Fibroblast of lung (primary cell): ENCODE measurements at places on chromosomes 12 and 14. TPM values are rescaled to one million over a fixed set of nuclear protein-coding genes. Genes with fewer than 3 reads are reported as not detected.

- peak; percentile 46 for DNase-seq
These were observed 725 bp downstream of the CHPT1 start for GRCh38 chr12:101697930-101698799.

Gene NOVA1
- 3.6 and 5.1 TPM in 2 replicates for total RNA-seq

Gene HHIPL1
- 7.7 and 9.9 TPM in 2 replicates for total RNA-seq

Gene SLC5A8
- not detected in 2 replicates for total RNA-seq

GRCh38 chr14:72608391-72609204, 285.3 kb downstream of the DPF3 start:
- peak; percentile 97 for DNase-seq

DNA sequence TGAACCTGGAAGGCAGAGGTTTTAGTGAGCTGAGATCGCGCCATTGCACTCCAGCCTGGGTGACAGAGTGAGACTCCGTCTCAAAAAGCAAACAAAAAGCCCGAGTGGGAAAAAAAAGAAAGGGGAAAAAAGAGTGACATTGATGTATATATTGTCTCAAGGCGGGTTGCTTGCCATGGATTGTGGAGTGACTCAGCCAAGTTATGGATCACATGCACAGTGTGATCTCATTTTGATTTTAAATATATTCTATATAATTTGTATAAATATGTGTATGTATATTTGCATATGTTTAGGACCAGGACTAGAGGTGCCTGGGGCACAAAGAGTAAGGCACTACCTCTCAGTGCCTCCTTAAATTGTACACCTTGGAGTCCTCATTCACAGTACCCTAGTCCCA, 116.2 kb upstream of the RASSF8 start:
- no peak for DNase-seq

Gene SOAT2
- under 0.01 TPM in 1 of 2 replicates, not detected in the other for total RNA-seq

- no peak for DNase-seq
These were observed 85.9 kb downstream of the PAX9 start for GRCh38 chr14:36747411-36748184.

GRCh38 chr14:61132336-61132735, 148.8 kb downstream of the TMEM30B start:
- no peak for DNase-seq

GRCh38 chr14:104930526-104931303, 6.0 kb downstream of the PLD4 start:
- DNase-seq = no peak

DNA sequence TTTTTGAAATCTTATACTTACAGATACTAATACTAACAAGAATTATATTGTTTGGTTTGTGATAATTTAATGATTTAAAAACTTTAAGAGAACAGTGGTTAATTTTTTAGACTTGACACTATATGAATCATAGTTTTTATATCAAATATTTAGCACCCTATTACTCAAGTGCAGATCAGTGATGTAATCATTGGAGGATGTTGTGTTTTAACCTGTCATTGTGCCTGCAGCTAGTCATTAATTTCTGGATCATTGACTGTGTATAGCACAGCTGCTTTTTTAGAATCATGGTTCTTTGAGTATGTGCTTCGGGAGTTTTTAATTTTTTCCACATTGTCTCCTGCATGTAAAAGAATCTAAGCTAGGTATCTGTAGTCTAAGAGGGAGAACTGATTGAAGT, 17.3 kb downstream of the ARID4A start:
- DNase-seq = peak; percentile 13

Gene SLC48A1
- 12.8 and 18.7 TPM in 2 replicates for total RNA-seq

DNA sequence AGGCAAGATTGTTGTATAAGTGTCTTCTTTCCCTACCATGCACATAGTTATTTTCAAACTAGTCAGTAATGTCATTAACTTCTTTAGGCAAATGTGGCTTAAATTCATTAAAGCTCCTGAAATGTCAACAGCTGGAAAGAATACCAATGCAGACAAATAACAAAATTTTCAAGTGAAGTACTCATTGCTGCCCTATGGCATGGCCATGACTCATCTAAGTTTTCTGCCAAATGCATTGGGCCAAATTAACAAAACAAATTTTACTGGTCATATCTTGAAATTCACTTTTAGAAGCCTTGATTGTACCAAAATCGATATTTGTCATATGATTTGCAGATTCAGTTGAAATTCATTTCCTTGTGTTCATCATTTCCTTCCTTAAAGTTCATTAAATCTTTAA, 915.9 kb downstream of the SLC6A15 start:
- DNase-seq = no peak

DNA sequence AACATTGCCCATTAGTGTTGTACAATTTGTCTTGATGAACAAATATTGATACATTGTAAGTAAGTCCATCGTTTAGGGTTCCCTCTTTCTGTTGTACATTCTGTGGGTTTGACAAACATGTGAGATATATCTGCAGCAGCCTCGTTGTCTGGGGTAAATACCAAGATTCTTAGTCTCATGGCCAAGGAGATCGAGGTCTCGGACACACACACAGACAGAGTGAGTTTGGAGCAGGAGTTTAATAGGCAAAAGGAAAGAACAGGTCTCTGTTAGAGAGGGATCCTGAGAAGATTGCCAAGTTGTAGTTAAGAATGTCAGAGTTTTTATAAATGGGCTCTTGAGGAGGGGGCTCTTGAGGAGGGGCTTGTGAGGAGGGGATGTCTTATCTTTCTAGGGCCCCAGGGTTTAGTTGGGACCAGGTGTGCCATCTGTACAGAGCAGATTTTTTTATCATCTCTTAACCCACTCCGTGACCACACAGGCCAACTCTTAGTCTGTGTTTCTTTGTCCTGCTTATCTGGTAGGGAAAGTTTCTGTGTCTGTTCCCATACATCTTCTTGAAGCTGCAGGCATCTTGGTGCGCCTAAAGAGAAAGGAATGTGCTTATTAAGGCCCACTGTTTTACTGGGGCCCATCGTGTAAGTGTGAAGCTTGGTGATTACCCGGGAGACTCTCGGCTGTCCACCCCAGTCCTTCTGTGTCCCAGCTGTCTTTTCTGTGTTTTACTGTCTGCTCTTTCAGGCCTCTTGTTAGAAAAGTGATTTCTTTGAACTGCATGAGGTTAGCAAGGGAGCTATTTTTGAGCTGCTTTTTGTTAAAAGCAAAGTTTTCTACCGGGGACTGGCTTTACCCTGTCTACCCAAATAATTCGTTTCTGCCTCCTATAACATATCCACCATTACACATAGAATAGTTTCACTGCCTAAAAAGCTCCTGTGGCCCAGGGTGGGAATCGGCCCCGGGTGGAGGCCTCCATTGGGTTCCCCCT, 22.4 kb upstream of the CLEC2D start:
- DNase-seq = peak; percentile 36

DNA sequence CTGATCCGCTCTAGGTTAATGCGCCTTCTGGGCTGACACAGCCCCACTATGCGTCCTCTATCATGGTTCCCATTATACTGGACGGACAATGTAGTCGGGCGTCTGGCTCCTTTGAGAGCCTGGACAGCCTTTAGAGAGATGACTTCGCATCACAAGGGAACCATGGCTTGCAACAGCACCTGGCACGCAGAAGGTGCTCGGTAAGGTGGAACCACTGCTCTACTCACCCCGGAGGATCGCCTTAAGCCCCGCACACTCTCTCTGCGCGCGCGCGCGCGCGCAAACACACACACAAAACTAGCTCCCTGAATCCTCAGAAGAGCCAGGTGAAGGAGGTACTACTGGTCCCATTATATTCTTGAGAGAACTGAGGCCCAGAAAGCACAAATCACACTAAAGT, 7.1 kb downstream of the MAP3K12 start:
- no peak for DNase-seq

Gene DLK1
- not detected in 2 replicates for total RNA-seq

Gene MYH6
- not detected in 2 replicates for total RNA-seq
